Caco-2 (cell line): ENCODE measurements at places on chromosomes 6 and 20. TPM values are rescaled to one million over a fixed set of nuclear protein-coding genes. Genes with fewer than 3 reads are reported as not detected.

- no peaks in the 10 kb centered on the region for H3K4me1 ChIP-seq
- H3K27me3 ChIP-seq = no peaks in the 10 kb centered on the region
- no peak overlapping the region for H3K27ac ChIP-seq
- no peaks in the 10 kb centered on the region for H3K36me3 ChIP-seq
- H3K4me3 ChIP-seq = no peak overlapping the region
These were observed 270.4 kb downstream of the DOK5 start for GRCh38 chr20:54745780-54746179.

DNA sequence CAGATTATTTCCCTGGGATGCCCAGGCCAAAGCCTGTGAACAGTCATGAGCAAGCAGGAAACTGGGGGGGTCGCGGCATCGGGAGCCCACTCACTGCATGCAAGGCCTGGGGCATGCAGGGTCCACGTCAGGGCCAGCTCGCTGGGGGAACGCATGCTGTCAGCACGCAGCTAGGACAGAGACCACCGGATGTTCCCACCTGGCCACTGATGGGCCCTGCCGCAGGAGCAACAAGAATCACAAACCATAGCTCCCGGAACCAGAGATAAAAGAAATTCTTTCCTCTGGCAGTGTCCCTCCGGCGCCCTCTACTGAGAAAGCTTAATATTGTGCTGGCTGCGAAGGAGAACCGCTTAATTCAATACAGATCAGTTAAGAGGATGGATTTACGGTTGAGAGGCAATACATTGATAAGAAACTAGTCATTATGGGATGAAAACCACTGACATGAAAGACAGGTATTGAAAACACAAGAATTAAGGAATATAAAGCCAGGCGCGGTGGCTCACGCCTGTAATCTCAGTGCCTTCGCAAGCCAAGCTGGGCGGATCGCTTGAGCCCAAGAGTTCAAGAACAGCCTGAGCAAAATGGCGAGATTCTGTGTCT, 32.6 kb downstream of the C6orf15 start:
- peak; percentile 78 for DNase-seq
- H3K4me1 ChIP-seq = 0 out of 2 replicates have a peak, but pooled peaks cover 5% of the 10 kb centered on the region
- no peak overlapping the region for H3K27ac ChIP-seq

DNA sequence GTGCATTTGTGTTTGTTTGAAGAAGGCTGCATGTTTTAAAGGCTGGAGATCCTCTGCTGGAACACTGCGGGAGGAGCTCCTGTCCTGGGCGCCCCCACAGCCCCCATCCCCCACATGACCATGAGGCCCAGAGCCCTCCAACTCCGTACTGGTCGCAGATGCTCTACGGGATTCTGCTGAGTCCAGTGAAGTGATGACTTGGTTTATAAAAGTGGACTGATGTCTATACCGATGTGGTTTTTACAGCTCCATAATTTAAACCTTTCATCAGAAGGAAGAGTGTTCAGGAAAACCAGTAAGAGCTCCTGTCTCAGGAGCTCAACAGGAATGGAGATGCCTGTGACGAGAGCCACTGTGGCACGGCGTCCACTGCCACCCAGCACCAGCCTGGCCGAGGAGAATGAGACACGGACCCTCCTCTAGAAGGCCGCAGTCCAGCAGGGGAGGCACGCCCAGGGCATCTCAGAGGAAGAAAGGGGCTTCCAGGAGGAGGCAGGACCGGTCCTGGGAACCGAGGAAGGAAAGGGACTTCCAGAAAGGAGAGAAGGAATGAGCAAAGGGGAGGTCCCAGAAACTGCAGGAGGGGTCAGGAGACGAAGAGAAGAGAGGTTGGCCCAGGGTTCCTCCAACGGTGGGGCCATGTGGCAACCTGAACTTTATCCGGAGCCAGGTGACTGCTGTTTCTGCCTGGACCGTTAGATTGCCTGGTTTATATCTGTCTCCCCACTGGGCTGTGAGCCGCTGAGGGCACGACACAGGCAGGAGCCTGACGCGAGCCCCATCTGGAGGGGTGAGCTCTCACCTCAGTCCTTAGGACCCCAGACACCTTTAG, 26.9 kb downstream of the BFSP1 start:
- H3K27ac ChIP-seq = peak overlapping the region; percentile 58
- H3K36me3 ChIP-seq = no peaks in the 10 kb centered on the region
- no peak overlapping the region for H3K4me3 ChIP-seq

DNA sequence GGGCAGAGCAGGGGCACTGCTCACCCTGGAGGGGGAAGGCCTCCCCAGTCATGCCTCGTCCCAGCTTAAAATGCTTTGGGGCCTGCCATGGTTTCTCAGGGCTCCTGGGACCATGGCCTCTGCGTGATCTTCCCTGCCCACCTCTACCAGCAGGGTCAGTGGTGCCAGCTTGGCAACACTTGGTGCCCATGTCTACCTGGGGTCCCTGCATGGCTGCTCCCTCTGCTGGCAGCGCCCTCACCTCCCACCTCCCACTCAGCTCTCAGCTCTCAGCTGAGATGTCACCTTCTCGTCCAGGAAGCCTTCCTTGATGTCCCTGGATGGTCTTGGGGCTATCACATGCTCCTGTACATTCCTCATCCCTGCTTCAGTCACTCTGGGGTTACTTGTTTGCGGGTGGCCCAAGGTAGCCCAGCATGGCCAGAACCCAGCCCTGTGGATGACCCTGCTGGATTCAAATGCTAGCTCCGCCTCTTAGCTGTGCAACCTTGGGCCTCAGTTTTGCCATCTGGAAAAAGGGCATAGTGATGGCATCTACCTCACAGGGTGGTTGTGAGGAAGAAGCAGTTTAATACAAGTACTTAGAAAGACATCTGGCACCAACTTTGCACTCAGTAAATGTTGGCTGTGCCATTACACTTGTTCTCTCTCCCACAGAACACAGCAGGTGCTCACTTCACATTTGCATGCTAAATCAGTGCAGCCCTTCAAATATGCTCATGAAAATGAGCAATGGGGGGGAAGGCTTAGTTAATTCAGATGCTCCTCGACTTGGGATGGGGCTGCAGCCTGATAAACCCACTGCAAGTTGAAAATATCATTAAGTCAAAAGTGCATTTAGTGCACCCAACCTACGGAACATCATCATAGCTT, 53.5 kb upstream of the PTPN1 start:
- H3K36me3 ChIP-seq = no peaks in the 10 kb centered on the region
- no peaks in the 10 kb centered on the region for H3K27me3 ChIP-seq
- DNase-seq = peak; percentile 50
- H3K4me1 ChIP-seq = peaks cover 55% of the 10 kb centered on the region
- peak overlapping the region; percentile 65 for H3K27ac ChIP-seq
- H3K4me3 ChIP-seq = no peak overlapping the region

DNA sequence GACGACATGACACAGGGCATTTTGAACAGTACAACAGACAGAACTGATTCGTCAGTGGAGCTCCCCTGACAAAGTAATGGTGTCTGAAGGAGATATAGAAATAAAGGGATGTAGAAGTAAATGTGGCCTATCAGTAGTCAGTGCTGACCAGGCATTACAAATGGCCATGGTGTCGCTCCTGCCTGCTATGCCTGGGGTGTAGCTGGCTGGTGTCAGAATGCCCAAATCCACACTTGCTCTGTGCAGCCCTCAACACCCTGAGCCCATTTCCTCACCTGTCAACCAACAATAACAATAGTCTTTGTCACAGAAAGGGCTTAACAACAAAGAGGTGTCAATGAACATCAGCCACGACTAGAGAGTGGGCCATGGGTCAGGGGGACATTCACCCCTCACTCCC, 53.2 kb downstream of the MAP3K5 start:
- DNase-seq = no peak
- no peak overlapping the region for H3K4me3 ChIP-seq
- no peaks in the 10 kb centered on the region for H3K27me3 ChIP-seq
- H3K4me1 ChIP-seq = no peaks in the 10 kb centered on the region
- no peak overlapping the region for H3K27ac ChIP-seq

DNA sequence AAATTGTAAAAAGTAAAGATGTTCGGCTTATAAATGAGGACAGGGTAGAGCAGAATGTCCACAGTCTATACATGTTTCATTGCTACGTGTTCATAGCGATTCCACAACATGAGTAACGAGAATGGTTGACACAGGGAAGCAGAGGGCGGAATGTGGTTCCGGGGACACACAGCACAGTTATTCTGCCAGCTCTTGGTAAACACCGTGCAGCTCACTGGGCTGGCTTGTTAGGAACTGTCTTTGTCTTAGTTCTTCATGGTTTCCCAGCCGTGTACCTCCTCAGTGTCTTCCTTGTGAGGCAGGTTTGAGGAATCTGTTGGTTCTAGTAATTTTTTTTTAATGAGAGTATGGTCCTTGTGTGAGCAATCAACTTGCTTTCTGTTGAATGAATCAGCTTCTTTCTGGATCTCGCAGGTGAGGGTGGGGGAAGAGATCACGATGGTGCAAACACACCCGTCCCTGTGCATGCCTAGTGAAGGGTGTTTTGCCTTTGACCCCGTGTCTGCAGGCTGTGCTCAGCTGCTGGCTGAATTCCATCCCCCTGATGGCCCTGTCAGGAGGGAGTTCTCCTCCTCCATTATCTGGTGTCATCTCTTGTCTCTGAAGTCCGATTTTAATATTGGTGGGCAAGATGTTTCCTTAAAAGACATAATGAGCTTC, 168.2 kb downstream of the SMOC2 start:
- H3K27ac ChIP-seq = no peak overlapping the region
- H3K36me3 ChIP-seq = no peaks in the 10 kb centered on the region
- H3K27me3 ChIP-seq = no peaks in the 10 kb centered on the region
- DNase-seq = no peak
- H3K4me1 ChIP-seq = peaks cover 10% of the 10 kb centered on the region; the same call in 1 of the 2 replicates
- H3K4me3 ChIP-seq = no peak overlapping the region

- DNase-seq = no peak
- H3K4me1 ChIP-seq = peaks cover 22% of the 10 kb centered on the region
- H3K27ac ChIP-seq = peak overlapping the region; percentile 57
- no peaks in the 10 kb centered on the region for H3K27me3 ChIP-seq
- no peaks in the 10 kb centered on the region for H3K36me3 ChIP-seq
These were observed 872.9 kb upstream of the SLC35B3 start for GRCh38 chr6:9308284-9308683.

GRCh38 chr6:134379076-134379475, 61.2 kb upstream of the SGK1 start:
- no peak overlapping the region for H3K4me3 ChIP-seq
- H3K4me1 ChIP-seq = peaks cover 17% of the 10 kb centered on the region
- peak; percentile 90 for DNase-seq
- H3K27ac ChIP-seq = peak overlapping the region; percentile 40

DNA sequence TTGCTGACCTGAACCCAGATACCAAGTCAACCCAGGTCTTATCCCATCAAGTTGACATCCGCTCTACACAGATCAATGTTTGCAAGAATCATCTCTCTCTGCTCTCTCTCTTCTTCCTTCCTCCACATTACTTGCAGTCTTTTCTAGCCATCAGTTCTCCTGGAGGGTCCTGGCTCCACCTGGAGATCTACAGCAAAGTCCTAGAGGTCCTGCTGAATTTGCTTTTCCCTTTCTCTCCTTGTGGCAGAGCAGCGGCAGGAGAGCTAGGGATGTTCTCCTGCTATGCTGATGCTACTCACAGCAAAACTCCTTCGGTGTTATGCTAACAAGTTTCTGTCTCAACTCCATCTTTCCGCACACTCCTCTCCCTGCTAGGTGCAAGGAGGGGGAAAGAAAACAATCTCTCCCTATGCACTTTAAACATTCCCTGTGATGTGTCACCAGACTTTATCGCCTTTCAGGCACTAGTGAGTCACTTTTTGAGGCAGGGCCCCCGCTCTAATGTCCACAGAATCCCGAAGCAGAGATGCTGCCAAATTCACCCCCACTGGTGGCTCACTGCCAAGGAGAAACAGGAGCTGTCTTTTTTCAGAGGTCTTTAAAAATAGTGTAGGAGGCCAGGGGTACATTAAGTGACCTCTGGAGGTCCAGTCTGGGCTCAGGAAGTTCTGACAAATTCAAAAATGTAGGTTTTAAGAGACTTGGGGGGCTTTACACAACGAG, 62.6 kb downstream of the FAM50B start:
- DNase-seq = no peak
- H3K27me3 ChIP-seq = no peaks in the 10 kb centered on the region
- peak overlapping the region; percentile 75 for H3K27ac ChIP-seq
- H3K4me3 ChIP-seq = no peak overlapping the region
- H3K36me3 ChIP-seq = no peaks in the 10 kb centered on the region; the same call in 1 of the 2 replicates
- H3K4me1 ChIP-seq = peaks cover 57% of the 10 kb centered on the region

DNA sequence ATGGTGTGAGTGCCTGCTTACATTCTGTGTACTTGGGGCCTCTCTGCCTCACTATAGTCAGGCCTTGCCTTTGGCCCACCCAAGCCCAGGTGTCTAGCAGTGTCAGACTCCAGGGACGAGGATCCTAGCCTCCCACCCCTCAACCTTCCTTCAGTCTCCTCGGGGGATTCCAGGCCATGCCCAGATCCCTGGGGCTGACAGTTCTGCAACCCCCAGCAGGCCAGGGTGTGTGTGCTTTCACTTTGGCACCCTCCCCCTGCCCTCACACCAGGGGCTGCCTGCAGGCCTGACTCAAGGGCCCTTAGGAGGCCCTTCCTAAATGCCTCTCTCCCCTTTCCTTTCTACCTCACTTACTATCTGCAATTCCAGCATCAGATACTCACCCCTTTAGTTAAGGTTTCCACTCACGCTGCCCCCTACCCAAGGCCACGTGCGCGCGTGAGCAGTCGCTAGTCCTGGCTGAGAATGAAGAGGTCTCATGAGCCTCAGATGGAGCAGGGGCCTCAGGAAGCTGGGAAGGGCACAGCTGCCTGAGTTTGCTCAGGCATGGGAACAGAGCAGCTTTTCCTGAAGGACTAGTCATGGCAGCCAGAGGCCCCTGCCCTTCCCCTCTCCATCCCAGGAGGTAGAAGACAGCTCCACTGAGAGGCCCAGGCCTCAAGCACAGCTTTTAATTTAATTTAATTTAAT, 859 bp upstream of the CLPS start:
- H3K4me3 ChIP-seq = no peak overlapping the region
- H3K27ac ChIP-seq = no peak overlapping the region
- DNase-seq = no peak
- no peaks in the 10 kb centered on the region for H3K27me3 ChIP-seq
- H3K36me3 ChIP-seq = no peaks in the 10 kb centered on the region
- H3K4me1 ChIP-seq = peaks cover 10% of the 10 kb centered on the region; the same call in 1 of the 2 replicates

Gene FOXF2
- total RNA-seq = 0.79 and 0.88 TPM in 2 replicates

Gene FOXC1
- total RNA-seq = 6.8 and 7.1 TPM in 2 replicates

Gene WFDC5
- not detected in 2 replicates for total RNA-seq

Gene SLC22A23
- 44.9 and 45.5 TPM in 2 replicates for total RNA-seq

Gene COL21A1
- 1.2 and 1.3 TPM in 2 replicates for total RNA-seq

Gene ARFGEF3
- total RNA-seq = 5.2 and 5.6 TPM in 2 replicates

Gene TRIM40
- not detected in 2 replicates for total RNA-seq
